ENCODE measurements at places on chromosomes 11 and 22.

- DNase-seq = peak; percentile 79
These were observed 53.4 kb downstream of the CD44 start for GRCh38 chr11:35192347-35192746.

- no peak for DNase-seq
These were observed 122.9 kb downstream of the DCDC1 start for GRCh38 chr11:31246451-31247165.

DNA sequence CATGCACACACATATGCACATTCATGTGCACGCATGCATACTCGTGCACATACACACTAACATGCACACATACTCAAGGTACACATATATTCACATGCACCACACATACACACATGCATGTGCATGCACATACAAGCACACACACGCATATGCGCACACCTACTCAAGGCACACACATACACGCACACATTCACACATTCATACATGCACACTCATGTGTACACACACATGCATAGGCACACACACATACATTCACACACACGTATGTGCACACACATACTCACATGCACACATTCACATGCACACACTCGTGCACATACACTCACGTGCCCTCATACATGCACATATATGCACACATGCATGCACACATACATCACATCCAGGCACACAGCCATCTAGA lies 489.0 kb downstream of the MN1 start:
- DNase-seq = no peak

DNA sequence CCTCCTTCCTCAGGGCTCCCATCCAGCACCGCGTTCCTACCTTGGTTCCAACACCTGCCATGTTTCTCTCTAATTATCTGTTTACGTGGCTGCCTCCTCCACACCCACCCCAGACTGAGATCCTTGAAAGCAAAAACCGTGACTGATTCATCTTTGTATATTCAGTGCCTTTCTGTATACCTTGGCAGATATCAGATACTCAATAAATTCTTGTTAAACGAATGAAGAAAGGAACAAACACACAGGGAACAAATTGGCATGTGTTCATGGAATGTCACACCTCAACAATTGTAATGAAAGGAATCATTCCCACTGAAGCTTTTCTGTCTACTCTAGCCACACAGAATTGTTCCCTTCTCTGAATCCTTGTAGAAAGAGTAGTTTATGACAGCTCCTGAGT lies 20.4 kb upstream of the LRRC55 start:
- no peak for DNase-seq

GRCh38 chr22:38733329-38733723 lies 22.5 kb downstream of the SUN2 start:
- peak; percentile 84 for DNase-seq

GRCh38 chr11:17811352-17811751 lies 76.8 kb downstream of the KCNC1 start:
- DNase-seq = no peak
